ENCODE measurements at places on chromosomes 12 and 14.

DNA sequence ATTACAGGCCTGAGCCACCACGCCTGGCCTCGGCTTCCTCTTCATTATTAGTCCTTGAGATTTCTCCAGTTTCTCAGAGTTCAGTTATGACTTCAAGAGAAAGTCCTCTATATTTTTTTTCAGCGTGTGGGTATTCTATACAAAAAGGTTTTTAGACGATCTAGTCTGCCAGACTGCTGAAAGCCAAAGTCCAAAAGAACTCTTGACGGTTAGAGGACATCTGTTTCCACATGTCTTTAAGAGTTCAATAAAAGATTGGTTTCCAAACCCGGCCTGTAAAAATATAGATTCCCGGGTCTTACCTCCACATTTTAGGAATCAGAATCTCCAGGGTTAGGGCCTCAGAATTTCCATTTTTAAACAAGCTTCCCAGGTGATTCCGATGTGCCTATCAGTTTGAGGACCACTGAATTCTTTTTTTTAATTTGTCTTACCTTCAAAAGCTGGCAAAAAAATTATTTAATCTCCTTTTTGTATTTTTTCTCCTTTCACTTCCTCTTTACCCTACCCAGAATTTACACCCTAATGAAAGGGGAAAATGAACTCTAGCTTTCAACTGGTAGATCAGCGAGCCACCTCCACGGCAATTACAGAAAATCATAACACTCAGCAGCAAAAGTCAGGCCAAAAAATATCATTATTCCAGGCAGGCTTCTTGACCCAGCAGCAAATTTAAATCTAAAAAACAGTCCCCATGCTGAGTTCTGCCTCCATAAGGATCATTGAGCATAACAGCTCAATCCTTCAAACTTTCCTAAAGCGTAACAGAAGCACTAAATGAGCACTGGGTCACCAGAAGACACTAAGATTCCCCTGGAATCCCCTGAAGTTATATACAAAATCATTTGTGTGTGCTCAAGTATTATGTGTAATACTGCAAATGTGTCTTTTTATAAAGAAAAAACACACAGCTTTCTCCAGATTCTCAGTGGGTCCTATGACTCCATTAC is 8.7 kb downstream of the NT5DC3 start:
- no peak for DNase-seq

DNA sequence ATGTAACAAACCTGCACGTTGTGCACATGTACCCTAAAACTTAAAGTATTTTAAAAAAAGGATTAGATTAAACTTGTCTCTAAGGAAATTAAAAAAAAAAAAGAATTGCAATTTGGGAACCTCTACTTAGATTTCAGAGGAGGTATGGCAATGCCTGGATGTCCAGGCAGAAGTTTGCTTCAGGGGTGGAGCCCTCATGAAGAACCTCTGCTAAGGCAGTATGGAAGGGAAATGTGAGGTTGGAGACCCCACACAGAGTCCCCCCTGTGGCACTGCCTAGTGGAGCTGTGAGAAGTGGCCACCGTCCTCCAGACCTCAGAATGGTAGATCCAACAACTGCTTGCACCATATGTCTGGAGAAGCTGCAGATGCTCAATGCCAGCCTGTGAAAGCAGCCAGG is 279.6 kb upstream of the CCDC196 start:
- DNase-seq: no peak

DNA sequence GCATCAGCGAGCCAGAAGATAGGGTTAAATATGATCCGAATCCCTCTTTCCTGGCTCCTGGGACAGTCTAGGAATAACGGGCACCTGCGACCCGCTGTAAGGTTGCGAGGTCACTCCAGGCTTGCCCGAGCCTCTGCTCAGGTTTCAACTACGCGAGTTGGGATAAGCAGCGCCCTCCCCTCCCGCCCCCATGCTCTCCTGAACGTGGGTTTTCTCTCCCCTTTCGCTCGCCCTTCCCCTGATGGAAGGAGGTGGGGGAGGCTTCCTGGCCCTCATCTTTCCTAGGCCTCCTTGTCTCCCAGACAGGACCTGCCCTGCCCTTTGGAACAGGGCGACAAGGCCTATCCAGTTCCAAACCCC is 753 bp upstream of the ATP5MC2 start:
- no peak for DNase-seq

GRCh38 chr12:107597695-107598410 is 87.7 kb upstream of the PWP1 start:
- DNase-seq: no peak

DNA sequence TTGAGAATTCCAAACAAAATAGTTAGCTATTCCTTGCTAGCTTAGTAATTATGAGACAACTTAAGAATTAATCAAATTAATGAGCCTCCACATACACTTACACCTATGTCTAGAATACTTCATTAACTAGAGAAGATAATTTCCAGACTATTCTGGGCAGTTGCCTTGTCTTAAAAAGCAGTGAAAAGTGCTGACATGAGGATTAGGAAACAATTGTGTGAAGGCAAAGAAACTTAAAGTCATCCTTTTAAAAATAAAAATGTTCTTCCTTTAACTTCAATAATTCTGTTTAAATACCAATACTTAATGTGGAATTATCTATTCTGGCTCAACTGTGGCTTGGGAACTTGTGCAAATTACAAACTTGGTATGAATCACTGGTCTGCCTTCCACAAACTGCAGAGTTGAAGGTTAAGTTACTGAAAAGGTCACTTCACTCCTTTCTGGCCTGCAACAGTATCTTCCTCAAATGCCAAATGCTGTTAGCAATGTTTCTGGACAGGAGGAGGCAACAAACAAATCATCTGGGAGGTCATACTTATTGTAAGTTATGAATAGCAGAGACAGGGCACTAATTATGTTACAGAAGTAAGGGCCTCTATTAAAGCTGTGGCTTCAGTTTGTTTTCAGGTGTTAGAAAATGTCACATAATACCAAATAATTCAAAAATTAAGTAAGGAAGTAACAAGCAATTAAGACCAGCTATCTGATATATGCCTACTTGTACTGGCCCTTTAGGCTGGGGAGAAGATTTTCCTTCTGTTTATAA is 19.2 kb downstream of the PPTC7 start:
- no peak for DNase-seq

DNA sequence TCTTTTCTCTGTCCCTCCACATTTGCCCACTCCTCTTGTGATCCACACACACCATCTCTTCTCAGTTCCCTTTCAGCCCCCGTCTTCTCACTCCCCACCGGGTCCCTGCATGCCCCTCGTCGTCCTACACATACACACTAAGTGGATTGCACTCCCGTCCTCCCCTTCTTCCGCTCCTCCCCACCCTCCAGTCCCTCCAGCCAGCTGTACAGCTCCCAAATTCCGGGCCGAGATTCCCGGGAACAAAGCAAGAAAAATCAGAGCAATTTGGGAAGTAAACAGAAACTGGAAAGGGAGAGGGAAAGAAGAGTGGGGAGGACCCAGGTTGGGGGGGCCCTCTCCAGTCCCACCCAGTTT is 282 bp upstream of the IGFBP6 start:
- no peak for DNase-seq

GRCh38 chr12:85281636-85282312 is 1.8 kb downstream of the ALX1 start:
- no peak for DNase-seq

DNA sequence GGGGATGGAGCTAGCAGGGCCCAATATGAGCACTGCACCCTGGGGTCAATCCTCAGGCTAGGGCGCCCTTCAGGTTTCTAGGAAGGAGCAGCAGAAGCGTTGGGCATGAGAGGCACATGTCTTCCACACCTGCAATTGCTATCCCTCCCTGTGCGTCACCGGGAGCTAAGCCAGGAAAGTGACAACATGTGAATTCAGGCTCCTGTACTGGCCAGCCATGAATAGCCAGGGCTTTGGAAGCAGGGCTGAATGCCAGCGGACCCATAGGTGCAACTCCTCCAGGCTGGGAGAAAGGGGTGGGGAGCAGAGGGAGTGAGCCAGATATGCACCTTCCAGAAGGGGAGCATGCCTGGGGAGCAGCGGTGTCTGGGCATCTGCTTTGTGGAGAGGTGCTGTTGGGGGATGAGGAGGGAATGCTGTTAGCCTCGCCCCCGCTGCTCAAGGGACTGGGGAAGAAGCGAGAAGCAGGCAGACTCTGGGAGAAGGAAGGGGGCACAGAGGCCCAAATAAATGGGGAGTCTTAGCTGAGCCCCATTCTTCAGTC is 6.1 kb downstream of the HOXC5 start:
- no peak for DNase-seq

- no peak for DNase-seq
Observed at GRCh38 chr14:73754911-73755360, 40.8 kb upstream of the PNMA1 start.

- DNase-seq: no peak
Observed at GRCh38 chr14:19918553-19919264, 1.7 kb upstream of the OR4K5 start.

DNA sequence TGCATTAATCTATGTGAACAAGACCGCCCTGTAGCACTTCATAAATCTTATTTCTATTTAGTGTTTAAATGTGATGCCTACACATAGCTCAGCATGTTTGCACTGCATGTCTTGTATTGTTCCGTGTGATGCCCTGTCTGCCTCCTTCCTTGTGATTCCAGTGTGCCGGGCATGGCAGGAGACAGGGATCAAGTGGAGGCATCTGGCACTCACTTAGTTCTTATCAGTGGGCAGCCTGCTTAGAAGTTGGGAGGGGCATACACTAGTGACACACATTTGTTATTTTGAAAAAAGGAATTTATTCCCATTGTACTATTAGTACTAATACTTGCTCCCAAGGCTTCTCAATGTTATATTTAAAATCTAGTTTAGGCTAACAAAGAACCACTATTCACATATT is 176.4 kb downstream of the KCNA5 start:
- DNase-seq: no peak

- no peak for DNase-seq
Observed at GRCh38 chr14:34063470-34064164, 112.7 kb upstream of the EGLN3 start.

DNA sequence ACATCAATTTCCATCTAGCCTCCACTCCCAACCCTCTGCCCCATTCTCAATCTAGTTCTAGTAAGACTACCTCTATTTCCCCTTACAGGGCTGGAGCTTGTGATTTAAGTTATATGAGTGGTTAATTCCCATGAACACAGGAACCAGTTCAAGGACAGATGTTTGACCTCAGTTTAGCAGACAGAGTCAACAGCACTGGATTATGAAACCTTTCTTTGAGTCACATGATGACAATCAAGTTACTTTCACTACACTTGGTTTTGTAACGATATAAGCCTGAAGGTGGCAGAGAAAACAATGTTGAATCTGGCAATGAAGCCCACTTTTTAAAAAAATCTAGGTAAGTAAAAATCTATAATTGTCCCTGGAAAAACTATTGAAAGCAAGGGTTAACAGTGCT is 1646.2 kb upstream of the FLRT2 start:
- no peak for DNase-seq

DNA sequence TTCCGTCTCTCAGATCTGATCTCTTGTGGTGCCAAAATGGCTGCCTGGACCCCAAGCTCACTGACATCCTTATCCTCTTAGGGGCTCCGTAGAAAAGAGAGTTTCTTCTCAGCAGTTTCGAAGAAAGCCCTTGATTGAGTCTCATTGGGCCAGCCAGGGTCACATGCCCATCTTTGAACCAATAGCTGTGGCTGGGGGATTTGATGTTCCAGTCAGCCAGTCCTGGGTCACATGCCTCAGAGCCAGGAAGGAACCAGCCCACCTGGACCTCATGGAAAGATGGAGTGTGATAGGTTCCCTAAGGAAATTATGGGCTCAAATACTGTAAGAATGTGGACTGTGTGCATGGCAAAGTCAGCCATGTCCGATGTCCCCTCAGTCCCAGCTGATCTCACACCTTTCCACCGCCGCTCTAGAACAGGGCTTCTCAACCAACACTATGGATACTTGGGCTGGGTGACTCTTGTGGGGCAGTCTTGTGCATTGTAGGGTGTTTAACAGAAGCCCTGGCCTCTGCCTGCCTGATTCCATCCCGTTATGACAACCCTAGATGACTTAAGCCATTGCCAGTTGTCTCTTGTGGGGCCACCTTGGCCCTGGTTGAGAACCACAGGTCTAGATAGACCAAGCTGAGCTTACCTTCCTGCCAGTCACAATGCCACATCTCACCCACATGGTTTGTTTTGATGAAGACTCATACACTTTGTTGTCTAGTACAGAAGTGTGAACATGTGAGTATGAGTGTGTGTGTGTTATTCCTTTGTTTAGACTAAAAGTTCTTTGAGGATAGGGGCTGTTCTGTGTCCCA is 163.9 kb downstream of the ADGRD1 start:
- no peak for DNase-seq

- DNase-seq: no peak
Observed at GRCh38 chr12:76486011-76486410, 73.6 kb downstream of the OSBPL8 start.

DNA sequence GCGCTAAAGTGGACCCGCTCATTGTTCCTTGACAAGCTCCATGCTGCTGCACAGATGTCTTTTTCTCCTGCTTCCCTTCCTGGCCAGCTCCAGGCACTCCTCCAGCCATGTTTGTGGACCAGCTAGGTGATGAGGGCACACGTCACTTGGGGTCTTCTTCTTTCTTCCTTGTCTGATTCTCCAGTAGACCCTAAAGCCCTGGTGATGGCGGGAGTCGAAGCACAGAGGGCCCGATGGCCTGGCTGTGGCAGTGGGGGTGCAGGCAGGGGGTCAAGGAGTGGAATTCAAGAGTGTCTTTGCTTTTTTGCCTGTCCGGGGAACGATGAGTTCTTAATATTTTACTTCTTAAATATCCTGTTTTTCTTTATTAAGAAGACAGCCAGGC is 23.0 kb upstream of the AMN start:
- DNase-seq: no peak

GRCh38 chr12:93868771-93869170 is 191.6 kb downstream of the CRADD start:
- no peak for DNase-seq

DNA sequence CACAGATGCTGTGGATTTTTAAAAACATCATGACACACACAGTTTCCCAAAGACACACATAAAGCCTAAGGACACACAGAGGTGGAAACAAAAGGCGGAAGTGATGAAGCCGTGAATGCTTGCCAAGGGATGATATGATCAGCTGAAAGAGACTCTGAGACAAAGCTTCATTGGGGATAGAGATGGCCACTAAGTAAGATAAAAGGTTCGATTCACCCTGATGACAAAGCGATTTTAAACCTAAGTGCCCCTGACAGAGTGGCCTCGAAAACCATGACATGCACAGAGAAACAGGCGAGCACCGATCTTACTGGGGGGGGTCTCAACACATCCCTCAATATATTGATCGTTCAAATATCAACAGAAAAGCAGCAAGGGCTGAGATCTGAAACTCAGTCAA is 20.3 kb upstream of the EIF5 start:
- DNase-seq: no peak

- no peak for DNase-seq
Observed at GRCh38 chr14:54662491-54663133, 95.7 kb downstream of the SAMD4A start.

- no peak for DNase-seq
Observed at GRCh38 chr12:81998761-81999378, 239.7 kb upstream of the PPFIA2 start.

GRCh38 chr12:47121146-47121545 is 41.4 kb upstream of the AMIGO2 start:
- DNase-seq: no peak

All from T-helper 9 cell (primary cell).